CD4-positive, alpha-beta T cell treated with Interleukin-6 for 4 hours (primary cell): ENCODE measurements at places on chromosomes 3 and 15.

DNA sequence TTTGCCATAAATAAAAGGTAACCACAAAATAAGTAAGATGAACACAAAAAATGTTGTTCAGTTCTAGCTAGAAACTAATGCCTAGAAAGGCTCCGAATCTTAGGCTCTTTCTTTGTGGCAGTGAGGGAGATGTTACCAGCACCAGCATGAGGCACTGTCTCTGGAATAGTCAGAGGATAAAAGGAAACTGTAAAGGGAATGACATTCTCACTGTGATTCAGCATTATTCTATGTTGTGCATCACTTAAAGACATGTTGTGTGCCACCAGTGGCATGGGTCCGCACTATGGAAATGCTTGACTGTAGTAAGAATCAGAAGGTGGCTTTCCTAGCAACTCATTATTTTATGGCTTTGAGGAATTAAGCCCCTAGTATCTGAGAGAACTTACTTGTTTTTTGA is 70.8 kb downstream of the SEC22A start:
- no peak for DNase-seq

- peak; percentile 31 for DNase-seq
Observed at GRCh38 chr3:180680097-180680430, 775 bp upstream of the CCDC39 start.

GRCh38 chr15:65773386-65774111 is 18.5 kb downstream of the DENND4A start:
- no peak for DNase-seq

GRCh38 chr3:150355574-150355973 is 52.5 kb upstream of the TSC22D2 start:
- DNase-seq, result no peak

DNA sequence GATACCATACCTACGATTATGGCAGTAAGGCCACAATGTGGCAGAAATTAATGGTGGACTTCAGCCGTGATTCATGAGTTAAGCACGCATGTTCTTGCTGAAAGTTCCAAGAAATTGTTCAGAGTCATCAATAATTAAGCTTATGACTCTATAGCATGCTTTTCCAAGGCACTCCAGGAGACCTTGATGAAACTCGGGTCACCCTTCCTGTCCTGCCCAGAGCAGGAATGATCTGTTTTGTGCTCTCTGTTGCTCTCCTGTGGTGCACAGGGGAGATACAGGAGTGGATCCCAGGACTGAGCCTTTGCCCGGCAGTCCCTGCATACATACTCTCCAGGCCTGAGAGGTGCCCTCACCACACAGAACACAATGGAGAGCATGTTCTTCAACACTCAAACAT is 141.6 kb upstream of the SLC2A2 start:
- DNase-seq, result no peak

- no peak for DNase-seq
Observed at GRCh38 chr3:171092467-171092911, 66.0 kb upstream of the SLC2A2 start.

DNA sequence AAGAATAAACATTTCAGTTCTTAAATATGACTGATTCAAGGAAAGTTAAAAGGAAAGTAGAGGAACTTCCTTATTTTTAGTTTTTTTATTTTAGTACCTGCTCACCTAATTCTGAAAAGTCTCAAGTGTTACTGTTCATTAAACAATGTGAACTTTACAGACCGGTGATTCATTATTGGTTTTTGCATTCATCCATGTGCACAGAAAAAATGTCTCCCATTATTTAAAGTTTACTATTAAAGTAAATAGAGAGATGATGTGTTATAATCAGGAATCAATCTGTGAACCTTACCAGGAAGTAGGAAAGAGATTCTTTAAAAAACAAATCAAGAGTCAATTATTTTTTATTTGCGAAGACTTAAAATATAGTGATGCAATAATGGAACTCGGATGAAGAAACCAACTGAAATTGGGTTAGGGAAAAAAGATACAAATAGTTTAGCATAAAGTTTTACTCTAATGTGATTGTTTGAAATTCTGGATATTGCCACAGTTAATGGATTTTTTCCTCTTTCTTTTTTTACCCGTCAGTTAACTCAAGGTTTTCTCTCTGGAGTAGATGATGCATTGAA is 119.4 kb upstream of the SAMMSON start:
- DNase-seq, result no peak

DNA sequence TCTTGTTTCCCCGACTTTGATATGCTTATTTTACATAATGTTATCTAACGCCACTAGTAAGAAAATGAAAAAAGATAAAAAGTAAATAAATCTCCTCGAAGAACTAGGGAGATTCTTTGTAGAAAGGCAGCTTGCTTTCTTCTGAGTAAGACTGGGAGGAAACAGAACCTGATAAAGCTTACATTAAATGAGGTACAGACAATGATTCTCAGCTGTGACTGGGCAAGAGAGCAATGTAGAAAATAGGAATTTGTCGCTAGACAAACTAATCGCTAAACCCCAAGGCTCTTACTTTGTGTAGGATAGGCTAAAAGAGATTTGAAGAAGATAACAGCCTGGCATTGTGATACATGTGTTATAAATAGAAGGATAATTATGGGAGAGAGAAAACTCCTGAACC is 919.0 kb upstream of the ALCAM start:
- DNase-seq, result no peak

DNA sequence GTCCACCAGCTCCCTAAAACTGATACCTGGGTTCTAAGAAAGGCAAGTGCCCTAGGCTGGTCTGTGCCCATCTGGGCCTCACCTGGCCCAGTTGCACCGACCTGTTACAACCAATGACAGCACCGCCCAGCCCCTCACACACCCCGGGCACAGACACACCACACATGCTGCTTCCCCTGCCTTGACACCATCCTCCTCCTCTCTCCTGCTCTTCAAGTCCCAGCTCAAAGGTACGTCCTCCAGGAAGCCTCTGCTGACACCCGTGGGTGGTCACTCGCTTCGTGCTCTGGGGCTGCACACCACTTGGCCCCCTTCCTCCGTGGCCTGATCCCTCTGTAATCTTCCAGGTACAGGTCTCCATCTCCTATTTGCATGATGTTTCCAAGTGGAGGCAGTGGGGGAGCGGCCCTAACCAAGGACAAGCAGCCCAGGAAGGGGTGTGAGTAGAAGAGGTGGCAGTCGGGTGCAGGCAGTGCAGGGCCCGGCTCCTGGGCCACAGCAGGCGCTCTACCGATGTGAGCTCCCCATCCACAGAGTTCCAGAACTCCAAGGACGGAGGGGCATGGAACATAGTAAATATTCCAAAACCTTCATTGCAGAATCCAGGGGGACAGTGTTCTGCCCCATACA is 144.6 kb downstream of the NUP210 start:
- no peak for DNase-seq

- no peak for DNase-seq
Observed at GRCh38 chr3:23130406-23130805, 72.7 kb upstream of the UBE2E2 start.

DNA sequence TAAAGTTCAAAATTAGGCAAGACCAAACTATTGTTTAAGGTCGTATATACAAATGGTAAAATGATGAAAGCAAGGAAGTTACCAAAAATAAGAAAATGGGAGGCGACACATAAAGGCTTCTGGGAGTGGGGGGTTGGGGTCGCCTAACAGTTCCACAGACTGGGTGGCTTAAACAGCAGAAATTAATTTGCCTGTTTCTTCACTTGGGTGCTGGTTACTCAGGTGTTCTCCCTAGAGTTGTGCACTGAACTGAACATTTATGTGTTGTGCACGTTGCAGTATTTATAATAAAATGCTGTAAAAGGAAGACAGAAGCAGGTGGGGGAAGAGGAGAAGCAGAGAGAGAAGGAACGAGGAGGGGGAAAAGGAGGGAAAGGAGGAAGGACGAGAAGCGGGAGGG is 10.5 kb upstream of the RNU6-1 start:
- no peak for DNase-seq

- no peak for DNase-seq
Observed at GRCh38 chr3:111496894-111497559, 45.0 kb upstream of the CD96 start.

GRCh38 chr3:72481542-72481941 is 366.7 kb downstream of the SHQ1 start:
- no peak for DNase-seq

- DNase-seq, result no peak
Observed at GRCh38 chr3:171491361-171491760, 31.2 kb upstream of the TNIK start.

DNA sequence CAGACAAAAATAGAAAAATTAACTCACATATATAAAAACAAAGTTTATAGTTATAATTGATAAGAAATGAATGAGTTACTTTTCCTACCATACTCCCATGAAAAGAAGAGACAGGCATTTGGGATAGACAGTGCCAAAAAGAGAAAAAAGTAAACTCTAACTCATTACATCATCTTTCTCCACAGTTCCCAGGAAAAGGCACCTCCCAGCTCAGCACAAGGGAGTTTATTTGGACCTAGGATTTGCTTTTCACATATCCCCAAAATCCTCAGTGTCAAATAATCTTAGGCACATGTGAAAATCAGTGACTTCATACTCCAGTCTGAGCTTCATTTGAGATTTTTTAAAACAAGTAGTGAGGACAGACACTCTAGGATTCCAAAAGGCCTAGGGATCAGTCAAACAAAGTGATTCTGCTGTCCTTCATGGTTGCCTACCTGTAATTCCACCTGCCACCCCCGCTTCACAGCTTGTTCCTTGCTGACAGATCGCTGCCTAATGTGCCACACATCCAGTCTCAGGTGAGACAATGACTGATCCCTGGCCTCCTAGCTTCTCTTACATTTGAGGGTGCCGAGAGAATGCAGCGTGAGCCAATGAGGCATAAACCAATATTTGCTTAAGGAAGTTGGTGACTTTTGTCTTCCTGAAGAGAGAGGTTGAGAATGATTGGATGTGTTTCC is 573.7 kb downstream of the TBL1XR1 start:
- no peak for DNase-seq

GRCh38 chr3:48765376-48765775 is 48.4 kb upstream of the IP6K2 start:
- no peak for DNase-seq

DNA sequence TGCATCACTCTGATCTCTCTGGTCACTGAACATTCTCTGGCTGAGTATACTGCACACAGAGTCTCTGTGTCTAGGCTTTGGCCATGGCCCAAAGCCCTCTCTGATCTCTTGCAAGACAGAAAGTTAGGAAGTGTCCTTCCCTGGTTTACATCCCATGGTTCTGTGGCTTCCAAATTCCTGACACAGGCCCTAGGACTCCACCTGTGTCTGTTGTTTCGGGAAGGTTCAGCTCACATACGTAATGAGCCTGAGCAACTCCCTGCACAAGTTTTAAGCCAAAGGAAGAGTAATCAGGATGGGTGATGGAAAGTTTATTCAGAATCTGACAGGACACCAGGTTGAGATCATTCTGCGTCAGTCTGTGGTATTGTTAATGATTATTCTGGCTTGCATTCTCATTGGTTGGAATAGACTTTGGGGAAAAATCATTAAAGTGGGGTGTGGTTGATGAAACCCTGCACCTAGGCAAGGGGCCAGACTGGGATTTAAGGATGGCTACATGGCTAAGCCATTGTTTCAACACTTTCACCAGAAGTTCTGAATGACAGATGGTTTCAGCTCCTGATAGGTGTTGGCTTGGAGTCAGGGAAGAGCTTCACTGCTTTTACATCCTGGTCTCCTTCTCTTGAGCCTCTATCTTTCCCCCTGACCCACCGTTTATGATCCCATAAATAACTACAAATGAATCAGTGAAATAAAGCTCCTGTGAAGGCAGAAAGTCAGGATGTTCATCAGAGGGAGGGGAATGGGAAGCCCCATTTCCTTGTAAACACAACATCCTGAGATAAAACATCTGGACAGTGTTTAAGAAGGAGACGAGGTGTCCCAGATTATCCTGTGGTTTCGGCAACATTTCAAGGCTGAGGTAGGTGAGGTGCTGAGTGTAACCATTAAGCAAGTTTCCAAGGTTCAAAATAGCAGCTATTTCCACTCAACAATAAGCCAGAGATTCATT is 14.1 kb downstream of the LCMT2 start:
- DNase-seq, result no peak

DNA sequence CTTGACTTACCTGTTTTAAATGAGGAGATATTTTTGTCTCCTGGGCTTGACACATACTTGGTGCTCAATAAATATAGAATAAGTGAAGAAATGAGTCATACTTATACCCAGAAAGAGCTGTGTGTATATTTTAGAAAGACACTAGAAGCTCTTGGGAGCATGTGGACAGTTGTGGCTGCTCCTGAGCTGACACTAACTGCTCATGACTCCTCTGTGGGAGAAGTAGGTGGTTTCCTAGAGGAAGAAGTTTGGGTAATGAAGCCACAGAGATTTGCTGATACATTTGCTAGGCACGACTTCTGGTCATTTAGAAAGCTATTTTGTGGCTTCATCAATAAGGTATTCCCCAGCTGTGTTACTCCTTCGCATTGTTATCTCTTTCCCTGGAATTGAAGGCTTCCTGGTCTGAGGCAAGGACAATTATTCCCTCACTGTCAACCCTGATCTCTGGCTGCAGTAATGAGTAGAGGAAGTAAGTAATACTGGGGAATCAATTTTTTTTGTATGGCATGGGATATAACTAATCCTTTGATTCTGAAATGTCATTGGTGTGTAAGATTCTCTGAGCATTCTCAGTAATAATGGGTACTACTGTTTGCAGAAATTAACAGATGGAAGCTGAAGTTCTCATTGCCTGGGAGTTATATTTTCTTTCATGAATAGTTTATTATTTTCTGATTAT is 79.6 kb upstream of the DCBLD2 start:
- no peak for DNase-seq

GRCh38 chr15:23671481-23671880 is 15.6 kb downstream of the NDN start:
- no peak for DNase-seq

- DNase-seq, result no peak
Observed at GRCh38 chr3:12138044-12138443, 20.7 kb downstream of the TIMP4 start.

- no peak for DNase-seq
Observed at GRCh38 chr3:137988982-137989381, 21.0 kb upstream of the CLDN18 start.

GRCh38 chr3:132421832-132422231 is 4.5 kb downstream of the DNAJC13 start:
- DNase-seq, result no peak

- no peak for DNase-seq
Observed at GRCh38 chr15:90497376-90497775, 32.3 kb upstream of the CRTC3 start.

- no peak for DNase-seq
Observed at GRCh38 chr15:33094336-33094735, 100.2 kb downstream of the FMN1 start.

DNA sequence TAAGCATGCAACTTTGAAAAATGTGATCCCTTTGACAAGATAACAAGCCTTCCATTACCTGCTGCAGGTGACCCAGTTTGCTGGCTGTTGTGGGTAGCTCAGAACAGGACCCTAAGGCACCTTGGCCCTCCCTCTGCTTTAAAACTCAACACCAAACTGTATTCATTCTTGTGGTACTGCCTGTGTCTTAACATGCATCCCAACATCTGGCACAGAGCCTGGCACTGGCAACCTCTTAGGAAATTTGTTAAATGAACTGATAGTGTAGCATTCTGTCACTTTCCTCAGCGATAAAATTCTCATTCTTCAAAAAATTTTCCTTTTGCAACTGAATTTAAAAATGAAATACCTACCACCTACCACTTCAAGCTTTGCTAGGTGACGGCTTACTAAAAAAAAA is 287.3 kb upstream of the ADAMTS9 start:
- no peak for DNase-seq

- DNase-seq, result no peak
Observed at GRCh38 chr3:112114576-112115160, 18.4 kb downstream of the GCSAM start.

- DNase-seq, result no peak
Observed at GRCh38 chr3:48879994-48880377, 18.7 kb downstream of the SLC25A20 start.

- DNase-seq, result peak; percentile 60
Observed at GRCh38 chr3:153284282-153284938, 122.4 kb downstream of the RAP2B start.
